ENCODE measurements at places on chromosomes 1 and 21.

DNA sequence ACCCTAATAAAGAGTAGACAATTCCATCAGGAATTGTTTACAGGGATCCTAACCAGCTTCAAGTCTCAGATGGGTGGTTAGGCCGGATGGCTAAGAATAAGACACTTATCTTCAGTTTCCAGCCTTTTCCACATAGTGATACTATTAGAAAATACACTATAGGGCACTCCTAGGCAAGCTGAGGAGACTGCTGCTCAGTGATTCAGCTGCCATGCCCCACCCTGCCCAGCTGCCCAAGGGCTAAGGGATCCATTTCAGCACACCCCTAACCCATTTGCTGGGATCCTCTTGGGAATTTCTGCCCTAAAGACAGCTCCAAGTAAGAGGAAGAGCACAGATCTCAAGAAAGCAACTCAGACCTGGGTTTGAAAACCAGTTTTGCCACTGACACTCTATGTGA is 31.9 kb downstream of the PLPP3 start:
- DNase-seq: no peak

DNA sequence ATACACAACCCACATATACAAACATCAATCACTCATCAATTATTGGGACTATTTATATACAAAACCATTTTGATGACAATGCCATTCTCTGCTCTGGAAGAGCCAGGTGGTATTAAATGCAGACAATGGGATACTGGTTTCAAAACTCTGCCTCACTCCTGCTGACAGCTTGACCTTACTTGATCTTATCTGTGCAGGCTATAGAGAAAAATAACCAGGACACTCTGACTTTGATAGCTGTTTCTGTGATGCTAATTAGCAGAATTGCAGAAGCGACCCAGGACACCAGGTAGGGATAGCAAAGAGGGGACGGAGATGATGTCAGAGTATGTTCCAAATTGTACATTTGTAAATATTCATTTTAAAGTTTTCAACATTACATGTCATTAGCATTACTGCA is 89.5 kb downstream of the OLFM3 start:
- DNase-seq: no peak

DNA sequence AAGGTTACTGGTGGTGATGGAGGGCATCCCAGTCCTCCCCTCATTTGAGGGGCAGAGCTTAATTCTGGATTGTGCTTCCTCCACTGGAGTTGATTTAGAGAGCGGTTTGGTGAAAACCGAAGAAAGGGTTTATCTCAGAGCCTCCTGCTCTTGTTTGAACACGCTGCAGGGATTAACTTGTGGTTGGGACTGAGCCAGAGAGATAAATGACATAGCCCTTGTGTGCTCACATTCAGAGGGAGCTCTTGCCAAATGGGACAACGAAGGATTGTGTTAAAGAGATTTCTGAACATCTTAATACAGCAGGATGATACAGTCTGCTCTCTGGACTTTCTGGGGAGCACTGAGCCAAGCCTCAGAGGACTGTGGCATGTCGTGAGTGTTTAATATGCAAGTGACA is 308.2 kb downstream of the DISC1 start:
- DNase-seq: no peak

- DNase-seq: no peak
Measured at GRCh38 chr1:27037518-27037917, 24.9 kb upstream of the TENT5B start.

- DNase-seq: no peak
Measured at GRCh38 chr1:20343149-20343937, 52.7 kb downstream of the VWA5B1 start.

- DNase-seq: no peak
Measured at GRCh38 chr1:164578479-164579200, 19.7 kb downstream of the PBX1 start.

- peak; percentile 47 for DNase-seq
Measured at GRCh38 chr21:33299181-33299752, 25.5 kb upstream of the IFNAR1 start.

DNA sequence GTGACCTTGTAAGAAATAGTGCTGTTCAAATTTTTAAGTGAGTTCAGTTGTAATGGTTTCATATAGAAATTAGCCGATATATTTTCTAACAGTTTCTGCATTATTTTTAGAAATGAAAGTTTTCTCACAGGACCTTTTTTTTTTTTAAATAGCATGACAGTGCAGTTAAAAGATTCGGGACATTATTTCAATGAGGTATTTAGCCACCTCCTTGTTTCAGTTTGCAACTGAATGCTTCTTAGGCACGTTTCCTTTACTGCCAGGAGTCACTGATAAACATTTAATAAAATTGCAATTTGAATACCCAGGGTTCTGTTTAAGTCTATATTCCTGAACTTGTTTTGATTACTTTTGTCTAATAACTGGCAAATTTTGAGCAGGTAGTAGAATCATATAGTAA is 304.7 kb downstream of the TM2D1 start:
- no peak for DNase-seq

- peak; percentile 73 for DNase-seq
Measured at GRCh38 chr1:201559679-201560162, 20.8 kb downstream of the NAV1 start.

- peak; percentile 63 for DNase-seq
Measured at GRCh38 chr1:177948336-177948972, 21.4 kb downstream of the SEC16B start.

- DNase-seq: no peak
Measured at GRCh38 chr1:18970762-18971161, 14.3 kb upstream of the IFFO2 start.

GRCh38 chr1:226220473-226221189 is 2.8 kb upstream of the MIXL1 start:
- no peak for DNase-seq

GRCh38 chr1:76580206-76580605 is 287.1 kb upstream of the ST6GALNAC5 start:
- DNase-seq: no peak

GRCh38 chr1:155051777-155052398 is 772 bp downstream of the ADAM15 start:
- DNase-seq: no peak

- DNase-seq: no peak
Measured at GRCh38 chr1:3231826-3232225, 162.8 kb downstream of the PRDM16 start.

GRCh38 chr1:14499312-14500040 is 99.0 kb upstream of the KAZN start:
- DNase-seq: no peak

GRCh38 chr1:42259059-42259738 is 75.8 kb downstream of the FOXJ3 start:
- DNase-seq: no peak

GRCh38 chr1:69121723-69122122 is 446.0 kb upstream of the LRRC7 start:
- DNase-seq: peak; percentile 33

- peak; percentile 11 for DNase-seq
Measured at GRCh38 chr1:181099152-181100014, 10.9 kb downstream of the IER5 start.

DNA sequence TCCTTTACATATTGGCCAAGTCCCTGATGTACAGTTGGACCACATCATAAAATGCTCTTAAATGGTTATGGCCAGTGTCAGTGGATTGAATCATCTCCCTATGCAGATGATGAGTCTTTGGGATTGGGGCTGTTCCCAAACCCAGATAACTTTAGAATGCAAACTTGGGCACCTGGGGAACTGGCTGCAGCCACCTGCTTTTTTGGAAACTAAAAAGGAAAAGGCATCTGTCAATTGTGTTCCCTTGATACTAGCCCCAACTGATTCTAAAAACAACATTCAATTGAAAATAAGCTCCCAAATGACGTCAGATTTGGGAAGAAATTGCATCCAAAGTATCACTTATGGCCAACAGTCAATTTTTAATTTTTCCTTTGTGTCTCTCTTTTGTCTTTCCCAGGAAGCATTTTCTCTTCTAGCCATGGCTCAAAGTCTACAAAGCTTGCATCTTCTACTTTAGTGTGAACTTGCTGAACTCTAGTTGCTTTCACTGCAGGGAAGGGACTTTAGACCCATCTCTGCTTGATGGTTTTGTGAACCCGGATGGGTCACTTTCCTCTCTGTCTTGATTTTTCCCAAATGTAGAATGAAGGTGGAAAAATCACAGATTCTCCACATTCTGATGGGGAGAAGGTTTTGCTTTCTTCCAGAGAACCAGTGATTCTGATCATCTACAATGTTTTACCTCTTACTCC is 402.3 kb upstream of the USP24 start:
- no peak for DNase-seq

DNA sequence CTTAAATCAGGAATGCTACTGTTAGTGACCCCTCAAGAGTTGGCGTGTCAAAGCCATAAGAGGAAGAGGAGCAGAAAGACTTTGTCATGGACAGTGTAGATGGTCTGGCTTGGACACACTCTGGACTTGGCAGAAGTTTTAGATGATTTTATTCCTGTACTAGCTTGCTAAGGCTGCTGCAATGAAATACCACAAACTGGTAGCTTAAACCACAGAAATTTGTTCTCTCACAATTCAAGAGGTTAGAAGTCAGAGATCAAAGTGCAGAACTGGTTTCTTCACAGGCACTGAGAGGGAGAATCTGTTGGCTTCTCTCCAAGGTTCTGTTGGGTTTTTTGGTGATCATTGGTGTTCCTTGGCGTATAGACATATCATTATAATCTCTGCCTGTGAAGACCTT is 869.8 kb upstream of the B3GALT2 start:
- DNase-seq: no peak

DNA sequence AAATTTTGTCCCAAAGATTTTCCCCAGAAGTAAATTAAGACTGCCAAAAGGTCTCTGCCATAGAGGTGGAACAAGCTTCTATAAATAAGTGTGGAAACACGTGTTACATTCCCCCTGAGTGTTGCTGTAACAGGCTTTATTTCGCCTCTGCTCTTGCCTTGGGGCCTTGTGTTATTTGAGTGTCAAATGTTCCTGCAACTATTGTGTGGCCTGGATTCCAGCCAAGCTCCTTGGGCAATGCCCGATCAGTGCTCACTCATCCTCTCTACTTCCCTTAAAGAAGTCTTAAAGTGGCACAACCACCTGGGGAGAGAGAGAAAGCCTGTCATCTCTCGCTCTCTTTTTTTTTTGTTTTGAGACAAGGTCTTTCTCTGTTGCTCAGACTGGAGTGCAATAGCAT is 156.7 kb downstream of the NR5A2 start:
- peak; percentile 90 for DNase-seq

DNA sequence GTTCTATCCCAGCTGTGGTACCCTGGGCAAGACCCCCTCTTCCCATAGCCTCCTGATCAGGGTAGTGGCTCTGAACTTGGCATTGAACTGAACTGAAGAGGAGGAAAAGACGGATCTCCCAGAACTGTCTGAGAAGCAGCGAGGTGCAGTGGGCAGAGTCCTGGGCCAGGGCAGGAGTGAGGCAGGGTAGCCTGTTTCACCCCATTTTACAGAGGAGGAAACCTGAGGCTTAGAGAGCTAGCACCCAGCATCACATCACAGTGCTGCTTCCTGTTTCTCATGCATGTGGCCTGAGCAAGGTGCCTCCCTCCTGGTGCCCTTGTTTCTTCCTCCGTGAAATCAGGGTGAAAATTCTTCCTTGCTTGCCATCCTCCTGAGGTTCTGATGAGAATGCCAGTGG is 17.1 kb downstream of the ZNF362 start:
- no peak for DNase-seq

GRCh38 chr1:43137445-43138052 is 34.5 kb downstream of the EBNA1BP2 start:
- DNase-seq: no peak

DNA sequence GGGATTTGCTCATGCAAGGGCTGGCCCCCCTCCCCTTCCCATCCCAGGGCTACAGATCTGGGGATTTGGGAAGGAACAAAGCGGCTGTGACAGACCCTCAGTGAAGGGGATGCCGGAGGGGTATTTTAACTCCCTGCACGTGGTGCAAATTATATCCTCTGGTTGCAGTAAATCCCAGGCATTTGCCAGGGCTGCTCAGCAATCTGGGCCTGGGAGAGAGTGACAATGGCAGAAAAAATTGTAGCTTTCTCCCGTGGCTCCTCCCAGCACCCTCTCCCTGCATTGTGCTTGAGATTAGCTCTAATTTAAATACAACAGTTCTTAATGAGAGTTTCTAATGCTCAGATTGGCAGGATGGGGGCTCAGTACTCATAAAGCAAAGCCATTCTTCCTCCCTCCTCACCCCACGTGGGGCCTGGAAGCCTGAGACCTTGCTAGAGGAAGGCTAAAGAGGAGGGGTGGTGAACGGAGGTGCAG is 129.9 kb upstream of the CD34 start:
- no peak for DNase-seq

- DNase-seq: no peak
Measured at GRCh38 chr1:166594646-166595045, 244.6 kb upstream of the POGK start.

DNA sequence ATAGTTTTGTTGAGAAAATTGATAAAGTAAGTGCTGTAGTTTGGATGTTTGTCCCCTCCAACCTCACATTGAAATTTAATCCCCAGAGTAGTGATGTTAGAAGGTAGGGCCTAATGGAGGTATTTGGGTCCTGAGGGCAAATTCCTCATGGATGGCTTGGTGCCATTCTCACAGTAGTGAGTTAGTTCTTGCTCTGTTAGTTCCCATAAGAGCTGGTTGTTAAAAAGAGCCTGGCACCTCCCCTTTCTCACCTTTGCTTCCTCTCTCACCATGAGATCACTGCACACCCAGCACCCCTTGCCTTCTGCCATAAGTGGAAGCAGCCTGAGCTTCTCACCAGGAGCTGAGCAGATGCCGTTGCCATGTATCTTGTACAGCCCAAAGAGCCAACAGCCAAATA is 354.8 kb upstream of the NFIA start:
- DNase-seq: peak; percentile 59

- no peak for DNase-seq
Measured at GRCh38 chr1:172398193-172398592, 22.3 kb upstream of the C1orf105 start.

GRCh38 chr1:205700865-205701401 is 20.6 kb upstream of the SLC45A3 start:
- DNase-seq: no peak

DNA sequence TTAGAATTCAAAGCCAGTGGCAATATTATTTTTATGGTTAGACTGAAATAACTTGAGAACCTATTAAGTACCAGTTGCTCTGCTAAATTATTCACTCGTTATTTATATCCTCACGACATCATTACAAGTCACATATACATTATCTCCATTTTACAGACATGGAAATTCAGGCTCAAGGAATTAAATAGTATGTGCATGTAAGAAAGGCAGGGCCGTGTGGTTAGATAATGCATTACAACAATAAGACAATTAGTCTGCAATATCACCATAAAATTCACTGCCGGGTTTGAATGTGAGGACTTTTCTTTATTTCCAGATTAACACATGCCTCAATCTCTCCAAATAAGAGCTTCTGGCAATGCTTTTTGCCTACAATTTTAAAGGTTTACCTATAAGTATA is 523.4 kb downstream of the PTBP2 start:
- no peak for DNase-seq

GRCh38 chr1:41590331-41590730 is 105.8 kb upstream of the EDN2 start:
- DNase-seq: no peak

DNA sequence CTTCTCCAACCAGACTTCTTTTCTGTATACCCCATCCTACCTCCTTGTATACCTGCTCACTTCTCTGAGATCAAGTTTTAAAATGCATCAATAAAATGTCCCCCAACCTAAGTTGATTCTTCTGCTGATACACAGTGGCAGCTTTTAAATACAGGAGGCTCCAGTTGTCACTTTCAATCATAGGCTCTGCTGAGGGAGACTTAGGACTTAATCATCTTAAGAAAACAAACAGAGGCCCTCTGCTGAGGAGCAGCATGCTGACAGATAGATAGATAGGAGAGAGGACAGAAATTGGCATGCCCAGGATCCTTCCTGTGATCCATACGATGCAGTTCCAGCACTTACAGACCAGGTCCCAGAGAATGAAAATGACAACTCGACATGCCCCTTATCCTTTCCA is 311.0 kb upstream of the PROX1 start:
- DNase-seq: no peak

Measured in PC-9 (cell line).